ENCODE measurements at places on chromosomes 3 and 15.
A peak's percentile ranks its signal among the peaks of the same experiment; 100 is the strongest.

- H3K4me1 ChIP-seq = no peaks in the 10 kb centered on the region
- no peak overlapping the region for H3K4me3 ChIP-seq
- H3K36me3 ChIP-seq = peaks cover 70% of the 10 kb centered on the region
- no peak overlapping the region for H3K27ac ChIP-seq
- no peak for DNase-seq
Observed at GRCh38 chr3:122427857-122428471, 12.1 kb upstream of the WDR5B start.

DNA sequence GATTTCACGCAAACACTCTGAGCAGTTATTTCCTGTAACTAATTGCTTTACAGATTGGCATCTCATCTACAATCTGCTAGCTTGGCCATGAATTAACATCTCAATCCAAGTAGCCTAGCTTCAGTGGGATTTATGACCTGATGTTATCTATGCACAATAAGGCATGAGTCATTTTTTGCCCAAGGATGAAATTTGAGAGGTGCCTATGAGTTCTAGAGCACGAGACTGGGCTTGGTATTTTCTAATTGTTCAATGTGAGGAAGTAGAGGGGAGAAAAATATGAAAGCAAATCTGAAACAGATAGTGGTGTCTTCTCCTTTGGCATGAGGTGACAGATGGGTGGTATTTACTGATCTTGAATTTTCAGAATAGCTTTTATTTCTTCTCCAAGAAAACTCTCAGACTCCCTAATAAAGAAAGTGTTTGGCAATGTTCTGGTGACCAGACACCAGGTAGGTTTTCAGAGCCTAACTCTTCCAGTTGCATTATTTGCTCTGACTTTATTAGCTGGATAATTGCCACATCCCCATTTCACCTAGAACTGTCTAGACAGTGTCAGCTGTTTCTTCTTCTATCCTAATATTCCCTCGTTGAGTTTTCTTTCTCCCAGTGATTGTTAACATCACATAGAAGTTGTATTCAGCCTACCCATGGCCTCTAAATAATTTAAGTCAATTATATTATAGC, 301.0 kb upstream of the UMPS start:
- H3K27me3 ChIP-seq = no peaks in the 10 kb centered on the region
- peak overlapping the region; percentile 20 for H3K27ac ChIP-seq
- H3K36me3 ChIP-seq = peaks cover 10% of the 10 kb centered on the region
- no peak for DNase-seq

DNA sequence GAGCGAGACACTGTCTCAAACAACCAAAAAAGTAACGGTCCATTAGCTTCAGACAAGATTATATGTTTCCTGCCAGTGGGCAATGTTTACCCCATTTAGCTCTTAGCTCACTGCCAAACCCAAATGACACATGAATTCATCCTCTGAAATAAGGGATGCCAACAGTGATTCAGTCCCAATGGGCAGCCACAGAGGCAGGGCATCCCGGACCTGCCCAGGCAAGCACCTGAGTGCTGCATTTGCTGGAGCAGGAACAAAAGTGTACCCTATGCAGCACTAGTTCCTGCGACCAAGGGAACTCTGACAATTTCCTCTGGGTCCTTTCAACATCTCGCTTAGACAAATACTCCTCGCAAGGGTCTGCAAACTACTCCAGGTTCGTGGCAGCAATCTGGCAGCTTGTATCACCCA, 8.0 kb downstream of the IP6K2 start:
- H3K27me3 ChIP-seq = no peaks in the 10 kb centered on the region
- peaks cover 66% of the 10 kb centered on the region for H3K36me3 ChIP-seq
- no peak for DNase-seq

- no peak overlapping the region for H3K4me3 ChIP-seq
- H3K36me3 ChIP-seq = no peaks in the 10 kb centered on the region
- H3K4me1 ChIP-seq = no peaks in the 10 kb centered on the region
- no peaks in the 10 kb centered on the region for H3K27me3 ChIP-seq
- DNase-seq = no peak
- H3K27ac ChIP-seq = no peak overlapping the region
Observed at GRCh38 chr3:30078736-30079135, 527.7 kb upstream of the TGFBR2 start.

- H3K4me3 ChIP-seq = no peak overlapping the region
- no peaks in the 10 kb centered on the region for H3K27me3 ChIP-seq
- no peaks in the 10 kb centered on the region for H3K36me3 ChIP-seq
- H3K4me1 ChIP-seq = no peaks in the 10 kb centered on the region
- DNase-seq = no peak
- H3K27ac ChIP-seq = no peak overlapping the region
Observed at GRCh38 chr3:144638009-144638408, 666.4 kb downstream of the DIPK2A start.

DNA sequence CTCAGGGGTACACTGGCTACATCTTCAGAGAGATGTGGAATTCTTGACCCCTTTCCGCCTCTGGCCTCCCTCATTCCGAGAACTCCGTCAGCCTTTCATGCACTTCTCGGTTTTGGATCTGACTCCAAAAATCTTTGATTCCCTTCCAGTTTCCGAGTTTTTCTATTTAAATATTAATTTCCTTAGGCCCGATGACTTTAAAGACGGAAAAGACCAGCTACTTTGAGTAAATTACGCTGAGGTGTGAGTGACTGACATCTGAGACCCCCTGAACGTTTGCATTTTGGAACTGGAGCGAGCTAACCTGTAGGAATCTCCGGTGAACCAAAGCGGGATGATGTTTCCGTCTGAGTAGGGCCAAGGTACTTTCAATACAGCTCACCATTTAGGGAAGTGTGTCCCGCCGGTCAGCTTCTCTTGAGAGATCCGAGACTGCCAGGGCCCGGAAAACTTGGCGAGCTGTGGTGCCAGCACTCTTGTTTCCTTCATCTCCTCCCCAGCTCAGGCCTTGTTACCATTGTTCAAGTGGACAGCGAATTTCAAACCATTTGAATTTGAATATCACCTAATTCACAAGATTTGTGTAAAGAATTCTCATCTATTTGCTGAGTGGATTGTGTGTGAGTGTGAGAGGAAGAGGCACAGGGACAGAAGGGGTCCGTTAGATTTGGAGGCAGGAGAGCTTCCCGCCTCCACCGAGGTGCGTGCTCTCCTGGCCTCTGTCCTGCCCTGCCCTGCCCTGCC, 5.4 kb downstream of the SOX14 start:
- H3K4me3 ChIP-seq = no peak overlapping the region
- H3K27me3 ChIP-seq = peaks cover 97% of the 10 kb centered on the region
- H3K27ac ChIP-seq = no peak overlapping the region
- no peak for DNase-seq
- H3K36me3 ChIP-seq = no peaks in the 10 kb centered on the region

DNA sequence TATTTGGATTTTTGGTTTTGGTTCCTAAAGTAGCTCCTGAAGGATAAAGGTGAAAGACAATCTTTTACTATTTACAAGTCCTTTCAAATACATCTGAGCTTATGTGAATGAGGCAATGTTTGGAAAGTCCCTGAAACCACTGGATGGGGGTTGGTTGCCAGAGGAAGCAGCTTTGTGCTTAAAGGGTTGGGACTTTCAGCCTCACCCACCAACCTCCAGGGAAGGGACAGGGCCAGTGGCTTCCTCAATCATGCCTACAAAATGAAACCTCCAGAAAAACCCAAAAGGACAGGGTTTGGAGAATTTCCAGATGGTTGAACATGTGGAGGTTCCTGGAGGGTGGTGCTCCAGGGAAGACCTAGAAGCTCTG, 20.9 kb upstream of the ABHD17C start:
- H3K27ac ChIP-seq = no peak overlapping the region
- no peaks in the 10 kb centered on the region for H3K36me3 ChIP-seq
- DNase-seq = no peak
- H3K27me3 ChIP-seq = no peaks in the 10 kb centered on the region
- H3K4me1 ChIP-seq = no peaks in the 10 kb centered on the region
- H3K4me3 ChIP-seq = no peak overlapping the region

DNA sequence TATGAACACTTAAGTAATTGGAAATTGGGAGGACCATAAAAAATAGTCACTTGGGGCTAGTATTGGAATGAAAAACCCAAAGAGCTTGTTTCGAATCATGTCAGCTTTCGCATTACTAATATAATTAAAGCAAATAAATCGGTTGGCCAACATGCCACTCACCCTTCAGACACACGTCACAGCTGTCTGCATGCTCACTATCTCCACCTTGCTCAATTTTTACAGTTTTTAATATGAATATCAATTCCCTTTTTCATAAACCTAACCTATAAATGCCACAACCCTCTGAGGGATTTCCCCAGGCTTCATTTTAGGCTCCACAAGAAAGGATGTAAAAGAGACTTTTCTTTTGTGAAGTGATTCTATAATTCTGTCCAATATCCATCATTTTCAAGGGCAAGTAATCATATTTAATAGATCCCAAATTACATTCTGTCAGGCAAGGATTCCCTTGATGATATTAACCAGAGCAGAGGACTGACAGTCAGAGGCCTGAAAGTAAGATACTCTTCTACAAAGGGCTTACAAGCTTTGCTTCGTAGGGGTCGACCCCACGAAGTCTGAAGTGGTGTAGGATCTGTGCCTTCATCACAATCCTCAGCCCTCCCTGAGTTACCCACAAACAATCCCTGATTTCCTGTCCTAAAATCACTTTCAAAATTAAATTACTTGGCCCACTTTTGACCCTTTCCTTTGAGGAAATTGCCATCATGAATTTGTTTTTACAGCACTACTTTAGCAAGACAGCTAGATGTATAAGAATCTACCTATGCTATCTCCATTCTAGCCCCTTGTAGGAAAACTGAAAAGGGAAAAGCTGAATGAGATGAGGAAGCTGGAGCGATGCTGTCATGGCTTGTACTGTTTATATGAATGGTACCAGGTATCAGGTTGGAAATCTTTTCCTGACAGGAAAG, 44.5 kb downstream of the NANOGP8 start:
- no peak for DNase-seq
- H3K4me1 ChIP-seq = no peaks in the 10 kb centered on the region
- no peak overlapping the region for H3K27ac ChIP-seq
- no peak overlapping the region for H3K4me3 ChIP-seq
- H3K36me3 ChIP-seq = no peaks in the 10 kb centered on the region
- no peaks in the 10 kb centered on the region for H3K27me3 ChIP-seq

DNA sequence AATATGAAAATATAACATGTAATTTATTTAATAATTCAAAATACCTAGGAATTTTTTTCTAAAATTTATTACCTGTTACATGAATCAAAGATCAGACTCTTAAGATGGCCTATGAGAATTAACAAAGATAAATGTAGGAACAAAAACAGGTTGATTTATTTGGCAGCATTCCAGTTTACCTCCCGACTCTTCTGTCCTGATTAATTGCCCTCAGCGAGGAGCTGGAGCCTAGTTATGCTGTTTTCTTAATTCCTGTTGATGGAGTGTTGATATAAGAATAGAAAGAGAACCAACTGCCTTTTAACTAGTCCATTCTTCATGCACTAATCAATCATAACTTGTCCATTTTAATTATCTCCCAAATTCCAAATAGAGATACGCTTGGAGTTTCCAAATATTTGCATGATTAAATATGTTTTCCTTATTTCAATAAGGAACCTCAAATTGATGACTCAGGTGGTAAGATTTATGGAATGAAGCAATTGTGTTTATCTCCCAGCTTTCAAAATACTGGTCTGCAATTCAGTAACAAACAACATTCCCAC, 10.6 kb upstream of the CPB1 start:
- no peak for DNase-seq
- H3K4me1 ChIP-seq = no peaks in the 10 kb centered on the region
- no peaks in the 10 kb centered on the region for H3K36me3 ChIP-seq
- H3K4me3 ChIP-seq = no peak overlapping the region
- peaks cover 7% of the 10 kb centered on the region for H3K27me3 ChIP-seq
- H3K27ac ChIP-seq = no peak overlapping the region

DNA sequence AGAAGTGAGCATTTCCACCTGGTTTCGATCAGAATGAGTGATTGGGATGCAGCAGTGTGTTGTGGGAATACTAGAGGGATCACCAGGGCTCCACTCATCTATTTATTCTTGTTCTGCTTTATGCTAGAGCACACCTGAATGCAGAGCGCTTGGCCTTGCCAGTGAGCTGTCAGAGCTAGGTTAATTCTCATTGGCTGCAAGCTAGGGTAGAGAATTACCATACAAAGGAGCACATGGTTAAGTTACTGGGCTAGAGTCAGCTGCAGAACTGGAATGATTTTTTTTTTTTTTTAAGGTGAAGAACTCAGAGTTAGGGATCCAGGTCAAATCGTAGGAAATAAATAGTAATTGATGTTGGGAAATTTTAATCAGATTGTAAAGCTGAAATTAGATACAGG, 8.8 kb downstream of the EIF2AK4 start:
- H3K27me3 ChIP-seq = no peaks in the 10 kb centered on the region
- H3K36me3 ChIP-seq = peaks cover 79% of the 10 kb centered on the region
- DNase-seq = no peak
- H3K27ac ChIP-seq = no peak overlapping the region
- no peak overlapping the region for H3K4me3 ChIP-seq
- peaks cover 15% of the 10 kb centered on the region for H3K4me1 ChIP-seq
